ENCODE measurements at places on chromosomes 6 and 20.

DNA sequence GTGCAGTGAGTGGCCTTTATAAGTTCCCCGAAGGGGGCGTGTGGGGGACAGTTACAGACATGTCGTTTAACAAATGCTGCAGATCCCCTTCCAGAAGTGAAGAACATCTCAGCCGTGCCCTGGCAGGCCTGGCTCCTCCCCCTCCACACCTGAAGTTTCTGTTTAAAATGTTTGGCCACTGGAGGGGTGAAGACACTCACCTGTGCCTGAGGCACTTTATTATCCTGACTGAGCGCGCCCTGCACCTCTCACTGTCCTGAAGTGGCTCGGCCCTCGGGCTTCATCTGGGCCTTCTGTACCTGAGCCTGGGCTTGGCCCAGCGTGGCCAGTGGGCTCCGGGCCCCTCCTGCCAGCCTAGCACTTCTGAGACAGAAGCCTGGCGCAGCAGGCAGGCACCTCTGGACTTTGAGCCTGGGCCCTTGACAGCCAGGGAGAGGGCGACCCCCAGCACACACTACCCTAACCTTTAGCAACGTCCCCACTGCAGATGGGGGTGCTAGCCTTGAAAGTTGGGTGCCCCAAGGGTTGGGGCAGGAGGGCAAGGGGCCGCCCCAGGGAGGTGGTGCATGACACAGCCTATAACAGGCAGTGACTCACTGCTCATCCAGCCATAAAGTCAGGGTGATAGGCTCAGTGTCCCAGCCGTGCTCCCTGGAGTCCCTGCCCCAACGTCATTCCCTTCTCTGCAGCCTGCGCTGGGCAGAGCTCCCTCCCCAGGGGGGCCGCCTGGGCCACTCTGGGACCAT, 13.6 kb upstream of the GATA5 start:
- no peak for DNase-seq

DNA sequence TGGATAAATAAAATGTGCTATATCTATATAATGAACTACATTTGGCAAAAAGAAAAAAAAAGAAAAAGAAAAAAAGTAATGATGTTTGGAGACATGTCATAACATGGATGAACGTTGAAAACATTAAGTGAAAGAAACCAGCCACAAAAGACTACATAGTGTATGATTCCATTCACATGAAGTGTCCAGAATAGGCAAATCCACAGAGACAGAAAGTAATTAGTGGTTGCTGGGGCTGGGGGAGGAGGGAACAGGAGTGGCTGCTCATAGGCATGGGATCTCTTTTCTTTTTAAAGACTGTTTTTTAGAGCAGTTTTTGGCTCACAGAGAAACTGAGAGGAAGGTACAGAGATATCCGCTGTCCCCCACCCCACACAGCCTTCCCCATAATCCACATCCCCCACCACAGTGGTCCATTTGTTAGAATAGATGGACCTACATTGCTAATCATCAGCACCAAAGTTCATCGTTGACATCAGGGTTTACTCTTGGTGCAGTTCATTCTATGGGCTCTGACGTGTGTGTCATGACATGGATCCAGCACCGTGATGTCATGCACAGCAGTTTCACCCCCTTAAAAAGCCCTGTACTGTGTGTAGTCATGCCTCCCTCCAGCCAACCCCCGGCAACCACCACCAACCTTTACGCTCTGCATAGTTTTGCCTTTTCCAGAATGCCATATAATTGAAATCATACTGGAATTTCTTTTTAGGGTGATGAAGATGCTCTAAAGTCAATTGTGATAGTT, 240.9 kb upstream of the RREB1 start:
- DNase-seq: no peak

DNA sequence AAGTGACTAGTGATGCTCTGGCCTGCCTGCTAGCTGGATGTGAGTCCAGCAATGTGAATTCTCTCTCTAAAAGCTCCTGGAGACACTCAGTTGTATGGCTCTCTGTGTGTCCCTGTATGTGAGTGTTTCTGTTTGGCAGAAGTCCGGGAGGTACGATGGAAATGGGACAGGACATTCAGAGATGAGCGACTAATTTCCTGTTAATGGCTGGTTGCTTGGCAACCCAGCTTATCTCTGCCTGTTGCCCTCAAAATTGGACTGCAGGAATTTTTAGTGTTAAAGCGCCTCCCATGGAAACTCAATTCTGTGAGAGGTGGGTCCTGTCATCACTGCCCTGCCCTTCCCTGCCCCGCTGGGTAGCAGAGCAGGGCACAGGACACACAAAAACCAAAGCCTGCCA, 136.8 kb upstream of the LRFN2 start:
- no peak for DNase-seq

DNA sequence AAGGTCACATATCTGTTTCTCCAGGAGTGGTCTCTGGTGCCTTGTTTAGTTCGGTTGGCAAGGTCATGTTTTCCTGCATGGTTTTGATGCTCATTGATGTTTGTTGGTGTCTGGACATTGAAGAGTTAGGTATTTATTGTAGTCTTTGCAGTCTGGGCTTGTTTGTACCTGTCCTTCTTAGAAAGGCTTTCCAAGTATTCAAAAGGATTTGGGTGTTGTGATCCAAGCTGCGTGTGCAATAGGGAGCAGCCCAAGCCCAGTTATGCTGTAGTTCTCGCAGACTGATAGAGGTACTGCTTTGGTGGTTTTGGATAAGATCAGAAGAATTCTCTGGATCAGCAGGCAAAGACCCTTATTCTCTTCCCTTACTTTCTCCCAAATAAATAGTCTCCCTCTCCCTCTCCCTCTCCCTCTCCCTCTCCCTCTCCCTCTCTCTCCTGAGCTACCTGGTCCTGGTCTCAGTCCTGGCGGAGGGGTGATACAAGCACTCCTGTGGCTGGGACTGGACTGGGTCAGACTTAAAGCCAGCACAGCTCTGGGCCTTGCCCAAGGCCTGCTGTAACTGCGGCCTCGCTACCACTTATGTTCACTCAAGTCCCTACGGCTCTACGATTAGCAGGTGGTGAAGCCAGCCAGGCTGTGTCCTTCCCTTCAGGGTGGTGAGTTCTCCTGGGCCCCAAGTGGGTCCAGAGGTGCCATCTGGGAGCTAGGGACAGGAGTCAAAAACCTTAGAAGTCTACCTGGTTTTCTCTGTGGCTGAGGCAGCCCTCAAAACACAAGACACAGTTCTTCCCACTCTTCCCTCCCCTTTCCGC, 27.3 kb upstream of the GRM4 start:
- DNase-seq: no peak

DNA sequence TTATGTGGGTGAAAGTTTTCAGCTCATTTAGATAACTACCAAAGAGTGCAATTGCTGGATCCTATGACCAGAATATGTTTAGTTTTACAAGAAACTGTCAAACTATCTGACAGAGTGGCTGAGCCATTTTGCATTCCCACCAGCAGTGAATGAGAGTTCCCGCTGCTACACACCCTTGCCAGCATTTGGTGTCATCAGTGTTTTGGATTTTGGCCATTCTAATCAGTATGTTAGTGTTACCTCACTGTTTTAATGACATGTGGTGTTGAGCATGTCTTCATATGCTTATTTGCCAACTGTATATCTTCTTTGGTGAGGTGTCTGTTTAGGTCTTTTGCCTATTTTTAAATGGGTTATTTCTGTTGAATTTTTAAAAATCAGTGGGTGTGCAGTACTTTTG, 120.9 kb downstream of the CFAP61 start:
- no peak for DNase-seq

GRCh38 chr20:14700639-14700960, 363.2 kb upstream of the FLRT3 start:
- DNase-seq: no peak

DNA sequence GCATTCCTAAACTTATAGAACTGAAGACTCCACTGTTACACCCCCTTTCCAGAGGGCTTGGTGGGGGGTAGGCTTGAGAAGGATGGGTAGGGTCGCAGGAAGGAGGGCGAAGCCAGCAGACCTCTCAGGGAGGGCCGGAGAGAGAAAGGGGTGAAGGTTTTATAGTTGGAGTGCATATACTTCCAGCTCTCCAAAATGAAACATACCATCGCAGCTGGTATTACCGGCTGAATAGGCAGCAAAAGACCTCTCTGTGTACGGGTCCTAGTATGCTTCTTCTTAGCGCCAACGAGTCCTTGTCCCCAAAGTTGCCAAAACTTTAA, 1.0 kb upstream of the VGLL2 start:
- DNase-seq: no peak

GRCh38 chr6:148829415-148830101, 82.7 kb downstream of the UST start:
- no peak for DNase-seq

GRCh38 chr6:39197521-39197920, 31.8 kb downstream of the KCNK5 start:
- DNase-seq: no peak

GRCh38 chr6:52650941-52651340, 20.0 kb upstream of the TMEM14A start:
- DNase-seq: no peak

GRCh38 chr6:63963769-63964315, 328.2 kb downstream of the PHF3 start:
- DNase-seq: no peak

- DNase-seq: no peak
These were observed 32.8 kb downstream of the GSS start for GRCh38 chr20:34922654-34923381.

GRCh38 chr6:1630771-1631217, 21.1 kb downstream of the FOXC1 start:
- DNase-seq: no peak

- no peak for DNase-seq
These were observed 29.5 kb upstream of the SHLD1 start for GRCh38 chr20:5720696-5721095.

DNA sequence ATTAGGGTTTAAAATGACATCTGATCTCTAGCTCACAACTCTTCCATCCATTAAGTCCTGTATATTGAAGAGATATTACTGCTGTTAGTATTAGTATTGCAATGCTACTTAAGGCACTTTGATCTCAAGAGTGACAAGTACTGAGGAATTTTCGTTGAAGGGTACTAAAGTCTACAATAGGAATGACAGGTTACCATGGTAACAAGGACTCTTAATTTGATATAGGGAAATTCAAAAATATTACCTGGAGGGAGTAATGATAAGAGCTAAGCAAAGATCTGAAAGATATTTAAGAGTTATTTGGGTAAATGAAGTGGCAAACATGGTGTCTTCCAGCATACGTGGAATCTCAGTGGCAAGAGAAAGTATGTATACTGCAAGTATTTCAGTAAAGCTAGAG, 518.0 kb upstream of the SLC35B3 start:
- DNase-seq: no peak

DNA sequence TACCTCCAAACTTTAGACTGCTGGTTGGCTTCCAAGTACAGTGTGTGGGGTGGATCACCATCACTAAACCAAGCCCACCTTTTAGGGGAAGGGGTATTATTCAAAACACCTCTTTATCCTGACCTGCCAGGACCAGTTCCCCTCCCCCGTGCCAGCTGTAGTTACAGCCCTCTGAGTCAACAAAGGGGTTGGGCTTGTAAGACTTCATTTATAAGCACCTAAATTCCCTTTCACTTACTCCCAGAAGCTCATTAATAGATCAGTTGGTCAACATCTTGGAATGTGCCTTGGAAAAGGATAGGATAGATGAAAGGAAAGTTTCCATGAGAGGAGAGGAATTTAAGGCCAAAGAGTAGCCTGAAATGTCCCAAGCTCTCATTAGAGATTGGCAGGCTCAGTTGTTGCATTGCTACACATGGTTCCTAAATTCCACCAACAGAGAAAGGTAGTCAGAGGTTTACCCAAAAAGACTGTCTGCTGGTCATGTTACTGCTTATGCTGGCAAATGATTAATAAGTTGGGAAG, 59.2 kb downstream of the TNFAIP3 start:
- DNase-seq: no peak

- no peak for DNase-seq
These were observed 51.5 kb upstream of the MTHFD1L start for GRCh38 chr6:150813993-150814359.

DNA sequence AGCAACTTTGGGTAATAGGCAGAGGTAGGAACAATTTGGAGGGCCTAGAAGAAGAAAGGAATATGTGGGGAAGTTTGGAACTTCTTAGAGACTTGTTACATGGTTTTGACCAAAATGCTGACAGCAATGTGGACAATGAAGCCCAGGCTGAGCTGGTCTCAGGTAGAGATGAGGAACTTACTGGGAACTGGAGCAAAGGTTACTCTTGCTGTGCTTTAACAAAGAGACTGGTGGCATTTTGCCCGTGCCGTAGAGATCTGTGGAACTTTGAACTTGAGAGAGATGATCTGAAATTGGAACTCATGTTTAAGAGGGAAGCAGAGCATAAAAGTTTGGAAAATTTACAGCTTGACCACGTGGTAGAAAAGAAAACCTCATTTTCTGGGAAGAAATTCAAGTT, 28.3 kb upstream of the TMEM200A start:
- no peak for DNase-seq

DNA sequence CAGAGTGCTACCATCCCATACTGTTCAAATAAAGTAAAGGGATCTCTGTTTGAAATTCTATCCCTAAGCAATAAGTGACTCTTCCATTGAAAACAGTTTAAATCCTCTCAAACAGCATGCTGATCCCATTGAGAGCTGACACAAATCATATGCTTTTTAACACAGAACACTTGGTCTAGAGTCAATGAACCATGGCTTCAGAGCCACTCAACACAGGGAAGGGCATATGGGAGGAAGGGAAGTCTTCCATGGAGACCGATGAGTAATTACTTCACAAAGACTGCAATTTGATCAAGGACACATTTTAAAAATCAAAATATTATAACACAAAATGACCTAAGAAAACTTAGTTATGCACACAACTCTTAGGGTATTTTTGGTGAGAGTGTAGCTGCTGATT, 1073.0 kb upstream of the MAP3K7 start:
- no peak for DNase-seq

DNA sequence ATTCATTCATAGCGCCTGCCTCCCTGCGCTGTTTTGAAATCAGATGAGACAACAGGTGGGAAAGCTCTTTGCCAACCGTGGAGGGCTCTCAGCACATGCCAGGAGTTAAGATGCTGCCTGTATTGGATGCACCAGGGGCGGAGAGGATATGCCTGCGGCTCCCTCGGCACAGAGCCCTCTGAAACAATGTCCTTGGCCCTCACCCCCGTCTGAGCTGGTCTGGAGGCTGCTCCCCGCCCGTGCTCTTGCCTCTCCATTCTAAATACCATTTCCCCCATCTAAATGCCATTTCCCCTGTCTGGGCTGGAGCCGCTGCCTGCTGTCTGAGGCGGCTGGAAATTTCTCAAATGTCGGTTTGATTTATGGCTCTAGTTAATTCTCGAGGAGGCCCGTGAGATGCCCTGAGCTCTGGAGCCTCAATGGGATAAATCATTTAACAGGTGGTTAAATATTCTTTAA, 50.8 kb upstream of the MLN start:
- DNase-seq: no peak

DNA sequence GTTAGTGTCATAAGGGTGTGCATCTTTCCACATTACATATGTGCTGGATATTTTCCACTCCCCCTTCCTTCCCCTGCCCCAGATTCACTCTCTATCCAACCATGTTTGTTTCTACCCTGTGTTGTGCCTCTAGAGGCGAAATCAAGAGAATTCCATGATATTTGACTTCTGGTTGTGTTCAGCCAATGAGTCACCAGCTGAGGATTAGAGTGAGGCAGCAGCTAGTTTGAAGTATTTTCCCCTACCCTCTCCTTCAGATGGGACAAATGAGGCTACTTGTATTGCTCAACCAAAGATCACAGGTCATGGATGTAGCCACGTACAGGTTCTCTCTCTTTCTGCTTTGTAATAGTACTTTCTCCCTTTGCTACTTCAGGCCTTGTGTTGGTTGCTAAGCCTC, 24.5 kb upstream of the OR2J2 start:
- DNase-seq: no peak

Data from activated CD8-positive, alpha-beta memory T cell treated with anti-CD3 and anti-CD28 coated beads for 48 hours (primary cell).